Stimulated activated CD4-positive, alpha-beta T cell treated with anti-CD3 and anti-CD28 coated beads, Interleukin-15, amount 100 ng/mL, for 1 hour (primary cell): ENCODE measurements at places on chromosomes 5 and 9.

GRCh38 chr9:6488395-6488794, 75.4 kb downstream of the UHRF2 start:
- no peak for DNase-seq

DNA sequence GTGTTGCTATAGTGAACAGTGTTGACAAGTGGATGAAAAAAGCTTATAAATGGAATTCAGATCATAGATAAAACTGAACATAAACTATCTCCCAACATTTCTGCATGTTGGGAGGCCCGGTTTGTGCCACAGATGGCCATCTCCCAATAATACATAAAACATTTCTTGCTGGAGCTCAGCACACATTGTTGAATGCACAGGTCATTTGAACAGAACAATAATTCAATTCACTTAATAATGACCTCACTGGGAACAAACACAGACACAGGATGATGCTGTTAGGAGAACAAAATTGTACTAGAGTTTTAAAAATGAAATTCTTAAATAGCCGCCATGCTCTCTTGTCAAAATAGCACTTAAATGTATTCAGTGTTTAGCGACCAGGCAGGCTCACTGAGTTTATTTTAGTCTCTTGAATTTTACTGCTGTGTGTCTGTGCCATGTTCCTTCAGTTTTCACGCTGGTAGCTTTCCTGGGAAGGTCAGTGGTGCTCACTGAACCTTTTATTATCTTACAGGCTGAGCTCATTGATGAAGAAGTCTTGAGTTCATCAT, 85.0 kb upstream of the SSBP2 start:
- DNase-seq: no peak

DNA sequence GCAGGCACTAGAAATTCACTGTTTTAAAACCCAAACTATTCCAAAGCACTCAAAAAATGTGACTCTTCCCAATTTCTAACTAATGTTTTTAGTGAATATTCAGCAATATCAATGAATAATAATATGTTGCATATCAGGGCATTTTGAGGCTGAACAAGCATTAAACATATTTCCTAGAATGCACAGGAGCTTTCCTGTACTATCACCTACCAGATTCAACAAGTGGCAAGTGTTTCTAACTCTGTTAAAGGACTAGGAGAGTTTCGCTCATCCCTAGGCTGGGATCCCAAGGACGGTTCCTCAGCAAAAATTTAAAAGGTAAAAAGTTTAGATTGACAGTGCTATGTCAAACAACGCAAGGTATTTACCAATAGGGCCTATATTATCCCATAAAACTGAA, 21.0 kb downstream of the GNE start:
- DNase-seq: no peak

DNA sequence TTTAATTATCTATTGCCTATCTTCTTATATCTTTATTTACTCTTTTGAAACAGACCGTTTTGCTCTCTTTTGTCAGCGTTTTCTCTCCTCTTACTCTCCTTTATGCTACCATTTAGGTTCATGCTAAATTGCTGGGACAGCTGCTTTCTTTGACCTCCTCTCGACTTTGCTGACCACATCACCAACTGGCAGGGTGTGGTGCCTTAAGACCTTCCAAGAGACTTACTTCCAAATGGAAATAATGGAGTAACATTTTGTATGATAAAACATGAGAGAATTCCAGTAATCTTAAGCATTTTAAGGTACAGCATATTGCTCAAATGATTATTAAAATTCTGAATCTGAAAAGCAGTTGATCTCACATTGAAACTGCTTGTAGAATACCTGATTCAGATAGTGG, 71.5 kb upstream of the MEF2C start:
- no peak for DNase-seq

GRCh38 chr5:68557162-68557936, 341.8 kb downstream of the PIK3R1 start:
- no peak for DNase-seq

GRCh38 chr9:3900673-3901318, 375.0 kb upstream of the RFX3 start:
- DNase-seq: no peak

- DNase-seq: no peak
Measured at GRCh38 chr5:158543539-158544387, 556.0 kb downstream of the EBF1 start.

GRCh38 chr5:31232273-31232888, 38.9 kb downstream of the CDH6 start:
- no peak for DNase-seq

DNA sequence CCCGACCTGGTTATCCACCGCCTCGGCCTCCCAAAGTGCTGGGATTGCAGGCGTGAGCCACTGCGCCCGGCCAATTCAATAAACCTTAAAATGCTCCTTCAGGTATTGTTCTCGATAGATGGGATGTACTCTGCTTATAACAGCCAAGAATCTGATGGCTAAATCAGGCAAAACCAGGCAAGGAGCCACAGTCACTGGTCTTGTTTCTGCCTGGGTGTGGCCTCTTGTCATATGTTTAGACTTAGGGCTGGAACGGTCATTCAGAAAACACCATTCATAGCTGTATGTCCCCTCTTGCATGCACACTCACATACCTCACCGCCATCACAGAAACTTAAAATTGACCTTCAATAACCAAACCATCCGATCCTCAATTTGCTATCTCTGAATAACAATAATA, 7.7 kb downstream of the FAM219A start:
- DNase-seq: no peak

DNA sequence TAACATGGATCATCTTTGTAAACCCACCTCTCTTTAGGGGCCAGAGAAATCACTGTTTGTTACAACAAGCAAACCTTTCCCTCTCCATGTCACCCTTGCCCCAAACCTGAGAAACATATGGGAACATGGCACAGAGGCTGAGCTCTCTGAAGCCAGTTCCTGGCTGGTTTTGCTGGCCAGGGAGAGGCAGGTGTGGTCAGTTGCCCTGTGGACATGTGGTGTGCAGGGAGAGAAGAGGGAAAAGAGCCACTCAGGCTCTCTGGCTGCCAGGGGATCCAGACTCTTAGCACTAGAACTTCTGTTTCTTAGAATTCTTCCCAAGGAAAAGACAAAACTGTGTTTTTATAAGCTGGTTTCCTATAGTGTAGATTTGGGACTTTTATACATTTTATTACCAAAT, 4.6 kb upstream of the CATSPER3 start:
- no peak for DNase-seq

DNA sequence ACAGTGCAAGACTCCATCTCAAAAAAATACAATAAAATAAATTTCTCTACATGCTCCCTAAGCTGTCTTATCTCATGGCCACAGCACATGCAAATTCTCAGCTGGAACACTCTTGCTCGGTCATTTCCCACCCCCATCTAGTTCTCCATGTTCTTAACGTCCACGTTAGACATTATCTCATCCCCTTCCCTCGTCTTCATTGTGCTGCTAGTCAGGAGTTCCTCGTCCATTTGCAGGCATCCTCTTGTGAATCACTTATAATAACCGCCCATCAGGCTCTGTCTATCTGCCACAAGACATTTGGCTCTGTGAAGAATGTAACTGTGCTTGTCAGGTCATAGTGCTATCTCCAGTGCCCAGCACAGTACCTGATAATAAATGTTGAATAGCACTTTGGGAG, 32.9 kb upstream of the GOLGA1 start:
- DNase-seq: no peak

DNA sequence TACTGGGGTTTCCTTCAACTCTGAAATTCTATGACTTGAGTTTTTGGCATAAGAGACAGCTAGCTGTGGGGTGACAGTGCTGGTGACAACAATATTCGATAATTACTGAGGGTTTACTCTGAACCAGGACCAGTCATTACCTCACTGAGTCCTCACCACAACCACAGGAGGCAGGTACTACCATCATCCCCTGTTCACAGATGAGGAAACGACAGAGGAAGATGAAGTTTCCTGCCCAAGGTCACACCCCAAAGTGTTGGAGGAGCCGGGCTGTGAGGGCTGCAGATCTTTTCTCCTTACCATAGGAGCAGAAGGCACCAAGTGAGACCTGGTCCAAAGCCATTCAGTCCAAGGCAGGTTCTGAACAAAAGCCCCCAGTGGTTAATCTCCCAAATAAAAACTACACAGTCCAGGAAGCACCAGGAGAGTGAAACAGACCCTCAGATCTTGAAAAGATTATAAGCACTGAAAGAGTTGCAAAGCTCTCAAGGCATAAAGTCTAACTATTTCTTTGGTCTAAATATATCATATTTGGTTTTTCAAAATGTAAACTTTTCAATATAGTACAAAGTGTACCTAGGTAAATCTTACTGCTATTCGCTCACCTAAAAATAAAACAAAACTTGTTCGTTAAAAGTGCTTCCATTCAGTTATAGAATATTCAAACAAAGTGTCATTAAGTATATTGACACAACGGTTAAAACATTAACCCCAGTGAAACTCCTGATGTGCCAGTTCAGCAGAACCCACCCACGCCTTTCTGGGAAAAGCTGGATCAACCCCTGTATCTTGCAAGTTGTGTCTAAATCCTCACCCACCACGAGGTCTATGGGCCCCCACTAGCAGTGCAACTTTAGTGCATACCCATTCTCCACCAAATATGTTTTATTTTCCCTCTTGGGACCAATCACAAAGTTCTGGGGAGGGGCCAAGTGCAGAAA, 82.6 kb upstream of the EQTN start:
- DNase-seq: no peak

- DNase-seq: no peak
Measured at GRCh38 chr9:137793196-137793841, 84.3 kb upstream of the CACNA1B start.

DNA sequence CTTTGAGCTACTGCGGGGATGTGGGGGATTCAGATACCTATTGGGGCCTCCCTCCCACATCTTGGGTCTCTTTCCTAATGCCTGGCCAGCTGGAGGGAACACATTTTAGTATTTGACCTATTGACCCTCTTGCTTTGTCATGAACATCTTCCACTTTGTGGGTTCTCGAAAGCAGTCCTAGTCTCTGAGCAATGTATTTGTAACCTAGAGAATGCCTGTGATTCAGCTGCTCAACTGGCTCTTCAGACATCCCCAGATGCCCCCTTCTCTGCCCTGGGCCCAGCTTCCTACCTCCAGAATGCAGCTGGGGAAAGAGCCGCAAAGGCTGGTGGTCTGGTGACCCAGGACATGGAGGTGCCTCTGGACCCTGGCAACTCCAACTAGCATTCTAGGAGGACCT, 32.2 kb downstream of the APTX start:
- DNase-seq: no peak

- no peak for DNase-seq
Measured at GRCh38 chr9:132369421-132369820, 14.6 kb upstream of the SETX start.
